NCI-H1694 (cell line): ENCODE measurements at places on chromosomes 2 and 18.
A peak's percentile ranks its signal among the peaks of the same experiment; 100 is the strongest.

GRCh38 chr18:29874519-29875098 lies 1167.9 kb downstream of the DSC3 start:
- peak; percentile 20 for DNase-seq

GRCh38 chr18:59220164-59220783 lies 316 bp downstream of the GRP start:
- DNase-seq = no peak

GRCh38 chr2:181810823-181811695 lies 80.5 kb upstream of the ITPRID2 start:
- no peak for DNase-seq

DNA sequence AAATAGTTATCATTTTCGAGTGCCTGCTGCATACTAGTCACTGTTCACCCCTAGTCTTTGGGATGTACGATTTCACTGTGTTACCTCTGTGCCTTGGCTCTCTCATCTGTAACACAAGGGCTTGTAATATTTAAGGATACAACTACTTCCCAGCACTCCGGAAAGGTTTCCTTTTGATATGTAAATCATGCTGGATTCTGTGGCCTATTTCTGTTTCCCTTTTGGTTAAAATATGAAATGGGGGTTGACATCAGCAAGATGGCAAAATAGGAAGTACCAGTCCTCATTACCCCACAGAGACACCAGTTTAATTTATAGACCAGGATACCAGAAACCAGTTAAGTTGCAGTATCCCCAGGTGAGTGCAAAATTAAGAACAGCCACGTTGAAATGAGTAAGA lies 23.5 kb downstream of the PSMG2 start:
- no peak for DNase-seq

DNA sequence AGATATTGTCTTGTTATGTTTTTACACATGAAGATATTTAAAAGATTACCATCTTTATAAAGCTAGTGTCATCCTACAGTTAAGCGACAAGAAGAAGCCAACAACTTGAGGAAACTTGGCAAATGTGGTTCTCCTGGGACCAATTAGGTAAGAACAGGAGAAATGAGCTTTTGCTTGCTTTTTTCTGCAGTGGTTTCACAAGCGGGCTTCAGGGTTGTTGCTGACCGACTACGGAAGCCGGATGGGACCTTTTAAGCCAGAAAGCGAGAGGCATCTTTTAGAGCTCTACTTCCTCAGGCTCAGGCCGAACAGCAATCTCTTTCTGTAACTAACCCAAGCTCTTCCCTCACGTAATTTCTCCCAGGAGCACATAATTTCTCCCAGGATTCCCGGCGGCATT lies 256.5 kb downstream of the CNTNAP5 start:
- DNase-seq = no peak
